ENCODE measurements at places on chromosomes 6 and 20. TPM values are rescaled to one million over a fixed set of nuclear protein-coding genes. Genes with fewer than 3 reads are reported as not detected.

GRCh38 chr20:59806578-59806975, 126.9 kb downstream of the SYCP2 start:
- DNase-seq: no peak

DNA sequence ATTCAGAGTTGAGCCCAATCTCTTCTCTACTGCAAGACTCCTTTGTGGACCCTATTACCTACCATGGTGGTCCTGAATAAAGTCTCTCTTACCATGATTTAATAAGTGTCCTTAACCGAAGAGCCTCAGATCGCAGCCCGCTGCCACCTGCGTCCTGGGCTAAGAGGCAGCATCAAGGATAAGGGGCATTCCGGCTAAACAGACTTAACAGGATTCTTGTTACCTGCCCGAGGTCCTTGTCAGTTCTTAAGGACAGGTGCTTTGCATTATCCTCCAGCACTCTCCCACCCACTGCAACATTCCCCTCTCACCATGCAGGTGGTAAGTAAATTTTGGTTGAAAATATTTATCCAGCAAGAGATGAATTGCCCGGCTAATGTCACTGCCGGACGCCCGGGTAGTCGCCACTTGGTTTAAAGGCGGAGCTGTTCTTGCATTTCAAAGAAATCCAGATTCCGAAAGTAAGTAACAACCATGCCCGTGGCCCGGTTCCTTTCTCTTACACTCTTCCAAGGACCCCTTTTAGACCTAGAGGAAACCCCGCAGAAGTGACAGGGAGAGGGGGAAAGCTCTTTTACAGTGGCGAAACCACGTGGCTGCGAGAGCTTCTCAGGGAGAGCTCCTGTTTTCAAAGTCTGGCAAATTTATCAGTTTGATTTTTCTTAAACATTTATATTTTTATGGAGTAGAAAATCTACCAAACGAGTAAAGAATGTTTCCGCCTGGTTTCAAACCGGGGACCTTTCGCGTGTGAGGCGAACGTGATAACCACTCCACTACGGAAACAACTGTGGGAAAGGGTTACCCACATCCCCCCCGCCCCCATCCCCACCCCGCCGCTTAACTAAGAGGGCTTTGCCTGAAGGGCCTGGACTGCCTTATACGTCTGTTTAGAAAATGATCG, 41.9 kb upstream of the PRSS16 start:
- no peak for DNase-seq

DNA sequence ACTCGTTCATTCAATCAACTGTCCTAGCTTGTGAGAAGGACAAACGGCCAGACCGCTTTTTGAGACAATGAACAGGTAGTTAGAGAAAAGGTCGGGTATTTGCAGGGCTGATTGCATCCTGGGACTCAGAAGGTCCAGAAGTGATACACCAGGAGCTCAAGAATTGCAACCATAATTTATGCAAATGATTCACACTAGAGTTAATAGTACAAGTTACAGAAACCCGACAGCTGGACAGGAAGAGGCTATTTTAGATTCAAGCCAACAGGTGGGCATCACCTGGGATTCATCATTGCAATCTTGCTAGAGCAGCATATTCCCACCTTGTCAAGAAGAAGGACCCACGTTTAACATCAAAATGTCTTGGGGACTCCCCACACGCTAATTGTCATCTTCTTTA, 83.5 kb downstream of the TNFAIP3 start:
- no peak for DNase-seq

DNA sequence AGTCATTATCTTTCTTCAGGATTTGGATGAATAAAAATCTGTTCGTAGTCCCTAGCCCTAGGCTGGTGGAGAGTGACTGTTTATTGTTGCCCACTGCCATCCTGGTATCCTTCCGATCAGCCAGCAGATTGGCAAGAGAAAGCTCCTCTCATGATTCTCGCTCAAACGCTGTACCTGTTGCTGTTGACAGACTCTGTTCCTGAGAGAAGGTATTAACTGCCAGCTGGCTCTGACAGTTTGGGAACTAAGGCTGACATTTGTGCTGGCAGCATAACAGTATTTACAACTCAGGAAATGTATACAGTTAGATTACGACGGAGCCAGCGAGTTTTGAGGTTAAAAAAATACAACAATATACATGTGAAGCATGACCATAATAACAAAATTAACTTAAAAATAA, 674.5 kb downstream of the PRKN start:
- no peak for DNase-seq

Gene BPIFB1
- not detected for polyA plus RNA-seq

DNA sequence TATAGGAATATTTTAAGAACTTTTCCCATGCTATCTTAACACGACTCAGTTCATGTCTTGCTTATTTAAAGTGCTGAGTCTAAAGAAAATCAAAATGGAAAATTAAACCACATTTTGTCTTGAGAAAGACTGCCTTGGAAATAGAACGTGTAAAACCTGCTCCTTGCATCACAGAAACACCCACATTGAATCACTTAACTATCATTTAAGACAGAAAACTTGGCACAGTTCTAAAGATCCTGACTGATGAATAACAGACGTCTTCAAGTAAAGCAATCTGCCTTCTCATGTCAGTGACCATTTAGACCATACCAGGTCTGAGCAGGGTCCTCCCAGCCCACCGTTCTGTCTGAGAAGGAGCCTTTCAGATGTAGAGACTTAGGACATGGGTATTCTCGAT, 7.4 kb downstream of the PERP start:
- DNase-seq: no peak

Gene HLA-DMB
- polyA plus RNA-seq: 64.6 TPM

DNA sequence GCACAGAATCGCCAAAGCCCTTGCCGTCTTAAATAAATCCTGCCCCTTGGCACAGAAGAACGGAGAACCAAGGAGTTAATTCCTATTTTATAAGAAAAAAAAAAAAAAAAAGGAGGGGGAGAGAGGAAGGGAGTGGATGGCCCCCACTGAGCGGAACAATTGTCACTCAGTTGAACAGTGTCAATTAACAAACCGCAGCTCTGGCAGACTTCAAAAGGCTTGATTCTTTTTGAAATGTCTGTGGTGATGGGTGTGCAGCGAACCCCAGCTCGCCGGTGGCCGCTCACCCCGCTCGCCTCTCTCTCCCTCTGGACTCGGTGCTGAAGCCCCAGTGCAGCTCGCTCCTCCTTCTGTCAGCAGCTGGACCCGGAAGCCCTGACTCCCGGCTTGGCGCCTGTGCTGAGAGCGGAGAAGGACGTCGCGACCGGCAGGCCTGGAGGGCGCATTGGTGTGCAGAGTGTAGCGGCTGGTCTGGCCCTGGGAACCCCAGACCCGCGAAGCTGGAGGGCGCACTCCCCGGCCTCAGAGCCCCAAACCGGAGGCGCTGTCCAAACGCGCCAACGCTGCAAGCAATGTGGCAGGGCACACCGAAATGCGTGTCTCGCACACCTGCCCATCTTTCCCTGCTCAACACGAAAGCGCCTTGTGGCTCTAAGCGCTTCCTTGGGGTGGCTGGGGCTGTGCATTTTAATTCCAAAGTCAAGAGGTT, 3.4 kb downstream of the LINC00237 start:
- no peak for DNase-seq

Gene IL17A
- not detected for polyA plus RNA-seq

Gene GSTA2
- polyA plus RNA-seq: 0.71 TPM

Gene TMEM244
- not detected for polyA plus RNA-seq

DNA sequence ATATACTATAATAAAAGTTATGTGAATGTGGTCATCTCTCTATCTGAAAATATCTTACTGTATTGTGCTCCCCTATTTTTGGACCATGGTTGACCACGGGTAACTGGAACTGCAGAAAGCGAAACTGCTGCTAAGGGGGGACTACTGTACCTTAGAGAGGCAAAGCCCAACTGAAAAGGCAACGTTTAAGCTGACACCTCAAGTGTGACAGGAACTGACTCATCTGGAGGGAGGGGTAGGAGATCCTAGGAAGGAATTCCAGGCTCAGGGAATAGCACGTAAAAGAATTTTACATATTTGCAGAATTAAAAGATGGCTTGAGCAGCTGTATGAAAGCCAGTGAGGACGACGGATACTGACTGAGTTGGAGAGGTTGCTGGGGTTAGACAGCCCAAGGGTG, 34.8 kb downstream of the ELOVL2 start:
- no peak for DNase-seq

- DNase-seq: no peak
These were observed 12.2 kb downstream of the BEND3 start for GRCh38 chr6:107103082-107103481.

DNA sequence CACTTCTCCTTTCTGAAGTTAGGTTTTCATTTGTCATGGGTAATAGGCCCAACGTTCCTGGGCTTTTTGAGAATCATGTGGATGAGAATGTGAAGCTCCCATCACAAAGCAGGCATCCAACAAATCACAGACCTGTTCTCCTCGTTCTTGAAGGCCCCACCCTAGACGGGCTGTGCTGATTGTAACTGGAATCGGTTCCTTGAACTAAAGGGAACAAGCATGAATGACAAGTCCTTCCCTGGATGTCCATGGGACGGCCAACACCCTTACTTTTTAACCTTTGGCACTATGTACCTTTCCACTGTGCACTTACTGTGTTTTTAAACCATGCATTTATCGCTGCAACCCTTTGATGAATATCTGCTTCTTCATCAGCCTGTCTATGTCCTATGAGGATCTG, 438.2 kb downstream of the CD83 start:
- DNase-seq: no peak

GRCh38 chr6:137011406-137011805, 33.4 kb downstream of the IL20RA start:
- no peak for DNase-seq

Gene THEMIS
- polyA plus RNA-seq: 0.08 TPM

DNA sequence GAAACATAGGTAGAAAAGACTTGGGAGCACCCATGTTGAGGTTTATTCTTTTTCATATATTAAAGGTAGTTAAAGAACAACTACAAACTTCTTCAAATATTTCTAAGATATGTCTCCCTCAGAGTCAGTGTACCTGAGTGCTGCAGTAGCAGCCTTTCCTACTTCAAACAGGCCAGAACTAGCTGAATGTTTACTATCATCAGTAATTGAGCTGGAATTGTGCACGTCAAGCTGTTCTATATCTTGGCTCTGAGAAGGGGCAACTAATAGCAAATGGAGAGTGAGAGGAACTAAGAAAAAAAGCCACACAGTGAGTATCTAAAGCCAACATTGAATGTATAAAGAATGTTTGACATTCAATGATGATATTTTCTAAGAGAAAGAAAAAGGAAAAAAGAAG, 21.7 kb downstream of the MTCL3 start:
- DNase-seq: no peak

Gene RHAG
- 0.96 TPM for polyA plus RNA-seq

Gene RIPPLY2
- not detected for polyA plus RNA-seq

Gene PNLDC1
- polyA plus RNA-seq: 0.07 TPM

- no peak for DNase-seq
These were observed 72.1 kb upstream of the PMEPA1 start for GRCh38 chr20:57781901-57782300.

DNA sequence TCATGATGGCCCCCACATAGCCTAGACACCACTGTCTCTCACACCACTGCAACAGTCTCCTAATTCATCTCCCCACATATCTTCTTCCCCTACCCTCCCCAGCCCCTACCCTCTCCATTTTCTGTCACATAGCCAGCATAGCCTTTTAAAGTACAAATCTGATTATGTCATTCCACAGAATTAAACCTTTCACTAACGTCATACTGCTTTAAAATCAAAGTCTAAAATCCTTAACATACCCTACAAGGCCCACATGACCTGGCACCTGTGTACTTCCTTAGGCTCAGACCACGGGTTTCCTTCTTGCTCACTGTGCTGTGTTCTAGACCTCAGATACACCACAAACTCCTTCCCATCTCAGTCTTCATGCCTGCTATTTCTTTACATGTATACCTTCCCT, 5.9 kb downstream of the OSTM1 start:
- DNase-seq: no peak

Gene KHDRBS2
- polyA plus RNA-seq: 3.0 TPM

Gene TPD52L2
- 84.6 TPM for polyA plus RNA-seq

DNA sequence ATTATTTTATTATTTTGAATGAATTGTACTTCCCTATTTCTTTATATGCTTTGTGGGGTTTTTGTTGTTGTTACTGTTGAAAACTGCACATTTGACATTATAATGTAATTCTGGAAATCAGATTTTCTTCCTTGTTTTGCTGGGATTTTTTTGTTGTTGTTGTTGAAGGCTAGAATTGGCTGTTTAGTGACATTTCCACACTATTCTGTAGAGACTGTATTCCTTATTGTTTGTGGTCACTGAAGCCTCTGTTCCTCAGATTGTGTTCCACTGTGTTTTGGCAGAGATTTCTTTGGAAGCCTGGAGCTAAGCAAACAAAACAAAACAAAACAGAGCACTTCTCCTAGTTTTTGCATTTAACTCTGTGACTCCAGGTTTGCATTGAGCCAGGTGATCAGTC, 52.9 kb downstream of the CDYL start:
- no peak for DNase-seq

Gene PACRG
- polyA plus RNA-seq: 20.2 TPM

Measured in left kidney (tissue), 8 donors.